Stimulated activated CD8-positive, alpha-beta memory T cell treated with anti-CD3 and anti-CD28 coated beads, Interleukin-12 subunit alpha, Interleukin-12 subunit beta, amount 100 ng/mL, for 4 hours (primary cell): ENCODE measurements at places on chromosomes 1 and 21.

- no peak for DNase-seq
Measured at GRCh38 chr1:174447866-174448530, at the start of gene GPR52. Gene GPR52 (plus strand): TSS chr1:174447964. CDS start chr1:174448112, 148 bp downstream.

DNA sequence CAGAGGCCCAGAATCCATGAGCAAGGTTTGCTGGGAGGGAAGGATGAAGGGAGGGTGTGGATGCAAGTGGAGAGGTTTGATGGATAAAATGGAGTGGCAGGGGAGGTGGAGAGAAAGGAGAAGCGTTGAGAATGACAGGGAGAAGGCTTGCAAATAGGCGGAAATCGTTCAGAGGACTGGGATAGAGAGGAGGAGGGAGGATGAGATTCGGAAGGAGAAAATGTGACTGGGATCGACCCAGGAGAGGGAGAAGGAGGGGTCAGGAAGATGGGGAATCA lies 376 bp downstream of the AVPR1B start:
- DNase-seq = no peak

DNA sequence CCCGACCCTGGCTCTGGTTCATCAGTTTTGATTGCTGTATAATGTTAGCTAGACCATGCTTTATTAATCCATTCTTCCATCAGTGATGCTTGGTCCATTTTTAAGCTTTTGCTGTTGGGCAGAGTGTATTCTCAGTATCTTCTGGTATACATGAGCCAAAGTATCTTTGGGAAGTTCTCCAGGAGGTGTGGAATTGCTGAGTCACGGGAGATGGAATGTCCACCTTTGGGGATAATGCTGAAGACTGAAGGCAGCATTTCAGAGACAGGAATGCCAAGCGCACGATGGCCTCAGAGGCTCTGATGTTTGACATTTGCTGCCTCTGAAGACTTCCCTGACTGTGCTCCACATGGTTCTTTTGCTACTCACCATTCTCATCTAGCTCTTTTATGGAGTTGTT lies 266.3 kb upstream of the KAZN start:
- no peak for DNase-seq

DNA sequence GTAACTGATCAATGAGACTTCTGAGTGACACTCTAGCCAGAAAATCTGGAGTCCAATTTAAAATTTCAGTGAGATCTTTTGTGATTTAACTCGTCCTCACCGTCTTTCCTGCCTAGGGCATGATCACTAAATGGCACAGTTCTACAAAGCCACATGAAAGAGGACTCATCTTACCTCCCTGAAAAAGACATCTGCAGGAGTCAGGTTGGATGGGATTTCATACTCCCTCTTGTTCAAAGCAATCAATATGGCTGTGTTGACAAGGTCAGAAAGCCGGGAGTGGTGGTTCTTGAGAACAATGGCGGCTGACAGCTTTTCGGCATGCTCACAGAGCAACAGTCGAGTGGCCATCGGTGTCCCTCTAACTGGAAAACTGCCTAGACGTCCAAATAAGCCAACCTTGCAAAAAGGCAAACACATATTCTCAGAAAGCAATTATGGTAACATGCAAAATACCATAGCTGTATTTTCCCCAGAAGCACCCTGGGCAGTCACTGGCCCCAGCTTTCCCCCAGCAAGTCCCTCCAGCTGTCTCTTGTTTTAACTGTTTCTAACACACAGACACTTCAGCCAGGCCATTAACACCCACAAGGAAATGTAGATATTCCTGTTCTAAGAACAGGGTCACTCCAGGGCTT lies 36.6 kb upstream of the ACTA1 start:
- DNase-seq = no peak

- no peak for DNase-seq
Measured at GRCh38 chr1:101295209-101295608, 58.4 kb downstream of the S1PR1 start.

DNA sequence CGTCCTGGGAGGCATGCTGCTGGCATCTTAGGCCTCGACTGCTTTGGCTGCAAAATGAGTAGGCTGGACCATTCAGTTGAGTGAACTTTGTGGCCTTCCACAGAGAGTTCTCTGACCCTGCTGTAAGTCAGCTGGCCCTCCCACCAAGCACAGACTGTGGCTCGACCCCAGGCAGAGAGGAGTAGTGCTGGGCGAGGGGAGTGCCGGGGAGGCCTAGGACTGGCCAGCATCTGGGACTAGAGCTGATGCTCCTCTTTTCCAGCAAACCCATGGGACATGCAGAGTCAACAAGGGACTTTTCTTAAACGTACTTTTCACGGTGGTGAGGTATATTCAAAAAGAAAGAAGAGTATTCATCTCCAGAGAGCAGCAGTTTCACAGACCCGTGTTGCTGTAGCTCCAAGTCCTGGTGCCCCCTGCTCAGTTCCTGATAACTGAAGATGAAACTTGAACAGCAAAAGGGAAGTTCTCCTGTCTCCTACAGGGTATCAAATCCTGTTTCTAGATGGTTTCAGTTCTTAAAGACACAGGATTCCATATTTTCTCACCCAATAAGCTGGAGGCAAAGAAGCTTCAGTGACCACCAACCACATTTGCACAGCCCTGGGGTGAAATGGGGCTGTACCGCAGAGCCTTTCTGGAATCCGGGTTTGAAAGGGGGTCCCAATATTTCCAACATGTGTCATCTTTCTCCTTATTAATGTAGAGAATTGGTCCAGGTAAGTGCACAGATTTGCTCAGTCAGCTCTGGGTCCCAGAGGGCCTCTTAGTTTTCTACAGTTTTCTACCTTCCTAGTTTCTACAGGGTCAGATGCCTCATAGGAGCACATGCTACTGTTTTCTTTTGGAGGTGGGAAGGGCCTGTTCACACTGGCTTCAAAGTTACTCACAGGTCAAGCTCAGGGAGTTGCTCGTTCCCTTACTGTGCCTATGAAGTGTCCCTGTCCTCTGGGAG lies 20.9 kb downstream of the BATF3 start:
- DNase-seq = no peak

GRCh38 chr21:44405948-44406872 lies 49.1 kb upstream of the LRRC3 start:
- no peak for DNase-seq

DNA sequence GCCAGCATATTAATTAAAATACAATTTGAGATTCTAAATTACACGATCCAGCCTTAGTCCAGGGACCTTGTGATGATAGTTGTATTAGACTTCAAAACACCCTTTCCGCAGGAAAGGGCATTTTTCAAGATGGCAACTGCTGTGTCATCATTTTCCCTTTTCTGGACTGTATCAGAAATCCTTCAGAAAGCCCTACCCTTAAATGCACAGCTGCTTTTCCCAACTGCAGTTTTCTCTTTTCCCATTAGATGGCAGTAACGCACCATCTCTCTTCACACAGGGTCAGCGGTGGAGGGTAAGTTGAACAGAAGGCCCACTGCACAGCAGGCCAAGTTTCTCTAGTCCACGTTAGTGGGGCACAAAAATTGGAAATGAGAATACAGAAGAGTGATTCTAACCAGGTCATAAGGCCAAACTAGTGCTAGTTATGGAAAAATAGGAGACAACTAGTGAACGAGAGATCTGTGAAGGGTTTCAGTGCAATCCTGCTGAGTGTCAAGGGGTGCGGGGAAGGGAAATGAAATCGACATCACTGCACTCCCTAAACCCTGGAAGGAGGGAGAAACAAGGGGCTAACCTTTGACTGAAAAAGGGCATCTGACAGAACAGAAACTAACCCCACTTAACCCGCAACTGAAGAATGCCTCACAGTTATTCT lies 22.1 kb upstream of the TDRD10 start:
- DNase-seq = no peak
